ENCODE measurements at places on chromosomes 16 and 17. TPM values are rescaled to one million over a fixed set of nuclear protein-coding genes. Genes with fewer than 3 reads are reported as not detected.

- peak; percentile 39 for DNase-seq
Measured at GRCh38 chr17:66689221-66689620, 145.7 kb upstream of the CACNG5 start.

The POLR3K gene
- 4.5 TPM for total RNA-seq

GRCh38 chr17:48997827-48998586, 822 bp downstream of the IGF2BP1 start:
- peak; percentile 52 for DNase-seq

The C17orf100 gene
- 0.72 TPM for total RNA-seq

DNA sequence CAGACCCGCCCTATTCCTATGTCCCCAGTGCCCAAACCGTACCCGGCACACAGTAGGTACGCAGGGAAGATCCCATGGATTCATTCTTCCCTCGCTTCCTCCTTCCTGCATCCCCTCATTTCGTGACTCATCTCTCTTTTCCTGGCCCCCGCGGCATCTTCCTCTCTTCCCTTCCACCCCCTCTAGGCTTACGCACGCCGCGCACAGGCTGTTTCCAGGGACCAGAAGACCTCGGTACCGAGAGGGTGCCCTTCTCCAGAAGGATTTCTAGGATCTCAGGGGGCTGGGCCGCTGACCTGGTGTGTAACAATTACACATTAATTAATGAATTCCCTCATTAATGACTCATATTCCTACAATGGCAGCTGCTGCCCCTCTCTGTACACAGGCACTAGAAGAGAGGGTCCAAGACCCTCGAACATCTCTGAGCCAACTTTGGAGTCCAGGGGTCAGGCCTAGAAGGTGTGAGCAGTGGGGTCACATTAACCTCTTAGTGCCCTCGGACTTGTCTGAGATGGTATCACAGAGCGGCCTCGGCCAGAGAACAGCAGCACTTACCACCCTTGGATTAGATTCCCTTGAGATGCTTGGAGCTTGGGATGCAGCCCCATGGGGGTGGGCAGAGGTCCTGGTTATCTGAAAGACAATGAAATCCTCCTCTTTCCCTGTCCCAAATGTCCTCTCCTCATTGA, 16.8 kb upstream of the PLLP start:
- peak; percentile 33 for DNase-seq

- peak; percentile 79 for DNase-seq
Measured at GRCh38 chr17:79325709-79326430, 251.2 kb downstream of the ENGASE start.

GRCh38 chr17:72710834-72711233, 381.7 kb downstream of the SLC39A11 start:
- no peak for DNase-seq

DNA sequence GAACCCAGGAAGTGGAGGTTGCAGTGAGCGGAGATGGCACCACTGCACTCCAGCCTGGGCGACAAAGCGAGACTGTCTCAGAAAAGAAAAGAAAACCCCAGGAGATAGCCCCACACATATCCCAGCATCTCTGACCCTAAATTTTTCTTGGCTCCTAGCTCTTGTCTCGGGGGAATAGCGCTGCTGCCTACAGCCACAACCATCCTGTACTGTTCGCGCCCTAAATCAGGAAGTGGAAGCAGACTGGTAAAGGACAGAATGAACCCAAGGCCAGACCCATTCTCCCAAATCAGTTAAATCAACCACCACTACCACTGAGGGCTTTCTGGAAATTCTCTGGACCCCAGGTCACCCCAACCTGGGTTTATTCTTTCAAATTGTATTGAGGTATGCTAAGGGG, 1.7 kb downstream of the CTDNEP1 start:
- no peak for DNase-seq

DNA sequence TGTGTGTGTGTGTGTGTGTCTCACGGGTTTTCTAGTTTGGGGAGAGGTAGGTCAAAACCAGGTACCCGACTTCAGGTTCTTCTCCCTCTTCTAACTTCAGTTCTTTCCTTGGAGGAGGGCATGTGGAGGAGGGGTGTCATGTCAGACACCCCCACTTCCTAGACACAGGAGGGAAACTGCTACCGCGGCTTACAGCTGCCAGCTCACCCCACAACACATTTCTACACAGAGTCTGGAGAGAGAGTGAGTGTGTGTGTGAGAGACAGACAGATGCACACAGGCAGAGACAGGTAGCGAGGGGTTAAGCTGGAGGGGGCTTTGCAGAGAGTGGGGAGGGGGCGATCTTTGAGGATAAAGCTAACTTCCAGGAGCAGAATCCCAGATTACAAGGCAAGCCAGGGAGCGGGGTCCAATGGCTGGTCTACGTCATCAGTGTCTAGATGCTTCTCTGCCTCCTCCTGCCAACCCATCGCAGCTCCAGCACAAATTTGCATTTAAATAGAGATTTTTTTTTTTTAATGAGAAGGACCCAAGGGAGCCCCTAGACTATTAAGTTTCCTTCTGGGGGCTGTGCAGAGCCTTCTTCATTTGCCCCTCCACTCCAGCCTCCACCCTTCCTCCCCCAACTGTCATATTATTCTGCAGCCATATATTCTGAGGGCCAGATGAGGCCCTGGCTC, 48.9 kb downstream of the MRM1 start:
- DNase-seq: no peak

DNA sequence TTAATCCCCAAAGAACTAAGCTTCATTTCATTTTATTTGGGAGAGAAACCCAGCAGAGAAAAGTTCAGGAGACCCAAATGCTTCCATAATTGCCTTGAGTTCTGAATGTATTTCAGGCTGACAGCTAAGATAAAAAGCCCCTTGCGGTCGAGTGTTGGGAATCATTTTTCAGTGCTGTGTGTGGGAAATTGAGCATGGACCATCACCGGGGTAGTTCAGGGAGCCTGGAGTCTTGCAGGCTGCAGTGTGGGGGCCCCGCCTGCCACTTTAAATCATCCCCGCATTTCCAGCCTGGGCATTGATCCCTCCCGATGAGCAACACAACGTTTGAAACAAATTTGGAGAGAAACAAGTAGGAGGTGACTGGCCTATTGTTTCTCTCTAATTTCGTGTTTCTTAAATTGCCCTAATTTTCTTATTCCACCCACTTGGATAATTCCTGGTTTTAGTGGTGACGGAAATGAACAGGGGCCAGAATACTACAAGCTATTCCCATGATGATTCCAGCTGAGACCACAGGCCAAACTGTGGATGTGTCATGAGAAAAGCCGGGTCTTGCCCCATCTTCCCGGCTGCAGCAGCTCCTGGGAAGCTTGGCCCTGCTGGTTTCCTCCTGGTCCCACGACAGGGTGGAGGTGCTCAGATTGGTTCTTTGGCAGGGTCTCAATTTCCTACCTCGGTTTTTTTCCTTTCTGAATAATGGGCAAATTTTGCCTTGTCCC, 75.1 kb downstream of the FOXL1 start:
- DNase-seq: no peak

GRCh38 chr17:29549177-29549923, 17.5 kb downstream of the ABHD15 start:
- DNase-seq: peak; percentile 50

GRCh38 chr16:67198238-67198734, 645 bp upstream of the ELMO3 start:
- peak; percentile 41 for DNase-seq
